ENCODE measurements at places on chromosomes 7 and 10.
A peak's percentile ranks its signal among the peaks of the same experiment; 100 is the strongest.

DNA sequence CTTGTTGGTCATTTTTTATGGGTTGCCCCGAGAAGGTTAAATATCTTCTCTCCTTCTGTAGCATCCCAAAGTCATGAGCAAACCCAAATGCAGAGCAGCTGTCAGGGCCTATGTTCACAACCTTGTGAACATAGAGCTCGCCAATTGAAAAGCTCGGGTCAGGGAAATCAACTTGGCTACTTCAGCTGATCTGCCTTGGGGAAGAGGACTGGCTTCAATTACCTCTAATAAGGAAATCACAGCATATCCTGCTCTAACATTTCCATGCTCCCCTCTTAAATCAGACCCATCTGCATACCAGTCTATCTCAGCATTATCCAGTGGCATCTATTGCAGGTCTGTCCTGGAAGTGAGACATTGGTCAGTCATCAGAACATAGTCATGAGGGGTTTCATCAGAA is 105.6 kb downstream of the ANKRD26 start:
- DNase-seq: no peak

GRCh38 chr10:131003455-131003854 is 308.1 kb downstream of the TCERG1L start:
- no peak for DNase-seq

- no peak for DNase-seq
These were observed 490.9 kb downstream of the REEP3 start for GRCh38 chr10:64011912-64012714.

DNA sequence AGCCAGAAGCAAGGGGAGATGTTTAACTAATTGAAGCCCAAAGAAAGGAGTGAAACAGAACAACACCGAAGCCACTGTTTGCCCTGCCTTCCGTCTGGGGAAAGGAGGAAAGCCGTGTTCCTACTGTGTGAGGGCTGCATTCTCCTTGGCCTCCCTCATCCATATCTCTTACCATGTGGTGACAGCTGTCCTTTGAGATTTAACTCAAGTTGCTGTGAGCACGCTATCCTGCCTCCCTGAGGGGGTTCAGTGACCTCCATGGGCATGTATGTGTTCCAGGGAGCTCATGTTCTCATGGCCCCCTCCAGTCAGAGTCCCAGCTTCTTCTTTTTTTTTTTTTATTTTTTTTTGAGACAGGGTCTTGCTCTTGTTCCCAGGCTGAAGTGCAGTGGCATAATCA is 26.2 kb upstream of the CRHR2 start:
- no peak for DNase-seq

DNA sequence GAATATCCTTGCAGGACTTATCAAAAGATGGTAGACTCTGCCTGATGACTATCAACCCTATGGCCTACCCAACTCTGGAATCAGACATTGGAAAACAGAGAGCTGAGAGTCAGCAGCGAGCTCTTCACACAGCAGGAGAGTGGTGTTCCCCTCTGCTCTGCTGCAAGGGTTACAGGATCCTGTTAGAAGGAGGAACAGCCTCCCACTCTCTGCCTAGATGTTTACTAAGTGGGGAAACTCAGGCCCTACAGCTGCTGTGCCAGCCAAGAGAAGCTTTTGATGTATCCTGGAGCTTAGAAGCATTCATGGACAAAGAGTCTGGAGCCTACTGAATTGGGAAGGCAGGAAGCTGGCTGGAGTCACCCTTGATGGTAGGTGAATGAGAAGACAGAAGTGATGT is 104.6 kb downstream of the ABLIM1 start:
- DNase-seq: no peak

DNA sequence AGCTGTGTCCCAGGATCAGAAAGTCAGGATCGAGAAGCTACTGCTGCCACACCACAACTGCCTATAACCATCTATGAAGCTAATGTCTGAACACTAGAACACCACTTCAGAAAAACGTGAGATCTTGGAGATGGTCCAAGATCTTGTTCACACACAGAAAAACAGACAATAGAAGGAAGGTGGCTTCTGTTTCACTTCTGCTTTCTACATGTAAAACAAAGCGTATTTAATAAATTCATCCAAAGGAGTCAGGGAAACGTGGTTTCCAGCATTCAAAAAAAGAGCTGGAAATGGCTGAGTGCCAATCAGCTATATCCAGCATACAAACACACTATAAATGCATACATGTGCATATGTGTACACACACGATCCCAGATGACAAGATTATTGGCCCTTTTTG is 70.2 kb upstream of the CCDC71L start:
- no peak for DNase-seq

GRCh38 chr7:54817152-54817551 is 58.1 kb upstream of the SEC61G start:
- no peak for DNase-seq

- no peak for DNase-seq
These were observed 307.4 kb upstream of the ZMIZ1 start for GRCh38 chr10:78761311-78761781.

- no peak for DNase-seq
These were observed 9.4 kb downstream of the HACD1 start for GRCh38 chr10:17607603-17608332.

- no peak for DNase-seq
These were observed 46.3 kb upstream of the SHH start for GRCh38 chr7:155858521-155859061.

- no peak for DNase-seq
These were observed 17.2 kb upstream of the FGFR2 start for GRCh38 chr10:121615435-121615793.

GRCh38 chr10:127740596-127740995 is 3.6 kb downstream of the FOXI2 start:
- no peak for DNase-seq

GRCh38 chr10:100634034-100634433 is 98.3 kb downstream of the HIF1AN start:
- no peak for DNase-seq

GRCh38 chr10:6333086-6333485 is 130.4 kb downstream of the PFKFB3 start:
- no peak for DNase-seq

- DNase-seq: no peak
These were observed 25.5 kb upstream of the EBLN1 start for GRCh38 chr10:22243321-22243720.

GRCh38 chr7:151785681-151785965 is 91.3 kb downstream of the PRKAG2 start:
- DNase-seq: no peak

GRCh38 chr7:78279032-78279431 is 480.5 kb downstream of the PHTF2 start:
- no peak for DNase-seq

- no peak for DNase-seq
These were observed 58.6 kb downstream of the ZMIZ1 start for GRCh38 chr10:79127151-79127961.

DNA sequence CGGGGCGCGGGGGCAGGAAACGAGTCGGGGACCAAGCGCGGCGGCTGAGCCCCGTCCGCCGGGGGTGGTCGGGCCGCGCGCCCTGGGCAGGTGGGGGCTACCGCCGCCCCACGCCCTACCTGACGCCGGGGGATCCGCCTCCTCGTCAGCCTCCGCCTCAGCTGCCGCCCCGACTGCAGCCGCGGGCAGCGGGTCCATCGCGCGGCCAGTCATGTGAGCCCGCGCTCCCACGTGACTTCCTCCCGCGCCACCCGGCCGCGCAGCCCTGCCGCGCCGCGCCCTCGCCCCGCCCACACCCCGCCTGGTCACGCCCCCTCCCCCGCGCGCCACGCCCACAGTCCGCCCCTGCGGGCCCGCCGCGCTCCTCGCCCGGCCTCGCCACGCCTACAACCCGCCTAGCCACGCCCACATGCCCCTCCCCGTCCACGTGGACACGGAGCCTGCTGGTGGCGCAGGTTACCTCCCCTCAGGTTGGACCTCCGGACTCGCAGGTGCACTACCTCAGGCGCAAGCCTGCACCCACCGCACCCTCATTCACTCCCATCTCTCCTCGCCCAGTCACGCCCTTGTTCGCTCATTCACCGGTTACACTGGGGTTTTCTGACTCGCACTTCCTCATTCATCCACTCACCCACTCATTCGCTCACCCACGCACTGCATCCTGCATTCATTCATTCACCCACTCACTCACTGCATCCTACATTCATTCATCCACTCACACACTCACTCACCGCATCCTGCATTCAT is at the start of gene SNX8:
Gene SNX8 (minus strand): TSS at position 233 of the 747 bp plus-strand sequence. CDS start 20 bp downstream, at position 213.
- peak; percentile 90 for DNase-seq

- DNase-seq: no peak
These were observed 197.7 kb downstream of the HIBADH start for GRCh38 chr7:27464970-27465369.

DNA sequence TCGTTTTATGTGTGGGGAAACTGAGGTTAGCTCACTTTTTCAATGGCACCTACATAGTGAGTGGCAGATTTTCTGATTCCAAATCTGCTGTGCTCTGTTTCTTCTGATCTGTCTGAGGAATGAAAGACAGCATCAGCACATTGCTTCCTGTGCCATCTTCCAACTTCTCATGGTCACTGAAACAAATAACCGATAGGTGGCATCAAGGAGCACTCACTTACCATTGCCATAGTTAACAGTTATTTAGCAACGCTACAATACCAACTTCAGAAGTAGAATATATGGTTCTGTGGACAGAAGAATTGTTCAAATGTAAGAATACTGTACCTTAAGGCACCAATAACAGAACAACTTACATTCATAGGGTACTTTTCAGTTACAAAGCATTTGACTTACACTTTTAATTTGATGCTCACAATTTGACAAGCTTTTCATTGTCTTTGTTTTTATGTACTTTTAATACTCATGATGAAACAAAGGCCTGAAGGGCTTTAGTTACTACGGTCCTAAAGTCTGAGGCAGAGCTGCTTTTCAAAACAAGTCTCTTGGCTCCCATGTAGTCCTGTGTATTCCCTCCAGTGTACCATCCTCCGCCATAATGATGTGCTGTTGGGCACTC is 228.9 kb upstream of the TCF7L2 start:
- no peak for DNase-seq

DNA sequence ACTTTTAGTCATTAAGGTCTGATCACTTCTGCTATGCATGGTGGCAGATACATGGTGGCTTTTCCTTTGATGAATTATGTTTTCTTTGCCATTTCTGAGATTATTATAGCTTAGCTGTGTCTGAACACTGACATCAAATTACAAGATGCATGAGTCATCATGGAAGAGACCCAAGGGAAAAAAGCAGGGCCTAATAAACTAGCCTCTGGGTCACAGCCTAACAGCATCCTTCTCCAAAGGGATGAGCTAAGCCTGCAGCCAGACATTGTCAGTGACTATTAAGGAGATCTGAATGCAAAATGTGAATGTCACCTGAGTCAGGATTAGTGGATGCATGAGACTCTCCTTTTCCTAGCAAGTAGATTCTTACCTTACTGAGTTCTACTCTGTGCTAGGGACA is 19.1 kb upstream of the OGDHL start:
- DNase-seq: no peak

DNA sequence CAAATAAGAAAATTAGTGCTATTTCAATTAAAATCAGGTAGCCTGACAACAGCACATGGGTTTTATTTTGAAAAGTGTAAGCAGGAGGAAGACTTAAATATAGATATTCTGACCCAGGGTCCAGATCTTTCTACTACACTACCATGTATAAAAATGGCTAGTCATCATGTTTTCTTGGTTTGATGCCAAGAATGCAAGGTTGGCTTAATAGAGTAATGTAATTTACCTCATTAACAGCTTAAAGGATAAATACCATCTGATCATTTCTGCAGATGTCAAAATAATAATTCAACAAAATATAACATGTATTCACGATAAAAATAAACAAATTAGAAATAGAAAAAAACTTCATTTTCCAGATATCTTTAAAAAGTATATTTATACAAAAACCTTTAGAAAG is 39.4 kb downstream of the FRMD4A start:
- no peak for DNase-seq

- DNase-seq: no peak
These were observed at the start of gene ANKRD1 for GRCh38 chr10:90920986-90921666. TSS of gene ANKRD1 (minus strand) at chr10:90921087. CDS start at chr10:90921027, 60 bp downstream.

DNA sequence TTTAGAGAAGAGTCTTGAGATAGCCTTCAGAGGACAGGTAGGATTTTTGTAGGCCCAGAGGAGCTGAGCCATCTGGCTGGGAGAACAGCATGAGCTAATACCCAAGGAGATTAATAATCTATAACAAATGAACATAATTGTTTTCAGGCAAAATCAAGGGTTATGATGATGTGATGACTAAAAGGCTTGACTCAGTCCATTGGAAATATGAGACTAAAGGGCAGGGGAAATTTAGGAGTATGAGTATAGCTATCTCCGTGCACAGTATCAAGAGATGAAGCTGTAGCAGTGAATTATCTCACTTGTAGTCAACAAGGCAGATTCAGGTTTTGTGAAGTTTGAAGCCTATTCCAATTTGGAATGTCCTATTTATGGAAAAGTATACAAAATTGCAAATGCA is 40.1 kb downstream of the CSTF2T start:
- no peak for DNase-seq

GRCh38 chr7:66146701-66147100 is 32.1 kb downstream of the CRCP start:
- DNase-seq: no peak

DNA sequence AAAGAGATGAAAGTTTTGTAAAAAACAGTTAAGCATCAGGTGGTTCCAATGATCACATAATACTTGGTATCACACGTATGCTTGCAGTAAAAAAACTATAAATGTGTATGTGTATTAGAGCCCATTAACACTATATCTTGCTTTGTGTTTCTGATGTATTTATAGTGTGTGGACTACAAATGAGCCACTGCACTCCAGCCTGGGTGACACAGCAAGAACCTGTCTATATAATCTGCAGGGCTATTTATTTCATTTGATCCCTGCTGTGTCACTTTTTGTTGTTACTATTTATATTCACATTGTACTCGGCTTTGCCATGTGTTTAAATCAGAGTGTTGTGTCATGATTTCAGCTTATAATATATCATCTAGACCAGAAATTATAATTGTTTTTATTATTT is 487.8 kb upstream of the TEX47 start:
- DNase-seq: no peak

- DNase-seq: no peak
These were observed 1.1 kb downstream of the FIS1 start for GRCh38 chr7:101243646-101244374.

DNA sequence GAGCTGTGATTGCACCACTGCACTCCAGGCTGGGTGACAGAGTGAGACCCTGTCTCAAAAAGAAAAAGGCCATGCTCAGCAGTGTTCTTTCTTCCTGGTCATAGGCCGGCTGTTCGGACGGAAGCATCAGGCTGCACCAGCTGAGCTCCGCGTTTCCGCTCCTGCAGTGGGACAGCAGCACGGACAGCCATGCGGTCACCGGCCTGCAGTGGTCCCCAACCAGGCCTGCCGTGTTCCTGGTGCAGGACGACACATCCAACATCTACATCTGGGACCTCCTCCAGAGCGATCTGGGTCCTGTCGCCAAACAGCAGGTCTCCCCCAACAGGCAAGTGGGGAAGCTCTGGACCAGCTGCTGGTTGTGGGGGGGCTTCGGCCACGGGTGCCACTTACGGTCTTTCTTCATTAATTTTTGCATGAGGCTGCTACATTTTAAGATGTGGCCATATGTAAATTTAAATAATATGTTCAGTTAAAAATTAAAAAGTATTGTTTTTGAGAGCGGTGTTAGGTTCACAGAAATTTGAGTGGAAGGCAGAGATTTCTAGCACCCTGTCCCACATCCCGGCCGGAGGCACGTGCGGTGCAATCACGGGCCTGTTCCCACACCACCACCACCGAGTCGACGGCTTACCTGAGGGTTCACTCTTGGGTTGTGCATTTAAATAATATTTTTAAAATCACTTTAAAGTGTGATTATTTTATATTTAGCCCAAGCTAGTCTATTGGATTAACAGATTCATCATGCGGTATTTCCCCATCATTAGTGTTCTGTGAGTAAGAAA is 85.7 kb downstream of the DYNC2I1 start:
- DNase-seq: no peak

- no peak for DNase-seq
These were observed 8.8 kb downstream of the BAG3 start for GRCh38 chr10:119659951-119660350.

Data from activated CD8-positive, alpha-beta memory T cell treated with anti-CD3 and anti-CD28 coated beads for 1 hour (primary cell).